Mammary epithelial cell (primary cell): ENCODE measurements at places on chromosomes 1 and 21. TPM values are rescaled to one million over a fixed set of nuclear protein-coding genes. Genes with fewer than 3 reads are reported as not detected.
A peak's percentile ranks its signal among the peaks of the same experiment; 100 is the strongest.

Gene FTCD
- not detected in 2 replicates for total RNA-seq

Gene MPC2
- total RNA-seq: 35.2 TPM

Gene THBS3
- 14.8 TPM for total RNA-seq

Gene LORICRIN
- not detected for total RNA-seq

Gene LCE1E
- not detected for total RNA-seq

Gene MTARC1
- total RNA-seq: 1.2 TPM

Gene PGBD5
- not detected in 2 replicates for total RNA-seq

Gene NR5A2
- not detected in 2 replicates for total RNA-seq

Gene ACTL8
- not detected for total RNA-seq

DNA sequence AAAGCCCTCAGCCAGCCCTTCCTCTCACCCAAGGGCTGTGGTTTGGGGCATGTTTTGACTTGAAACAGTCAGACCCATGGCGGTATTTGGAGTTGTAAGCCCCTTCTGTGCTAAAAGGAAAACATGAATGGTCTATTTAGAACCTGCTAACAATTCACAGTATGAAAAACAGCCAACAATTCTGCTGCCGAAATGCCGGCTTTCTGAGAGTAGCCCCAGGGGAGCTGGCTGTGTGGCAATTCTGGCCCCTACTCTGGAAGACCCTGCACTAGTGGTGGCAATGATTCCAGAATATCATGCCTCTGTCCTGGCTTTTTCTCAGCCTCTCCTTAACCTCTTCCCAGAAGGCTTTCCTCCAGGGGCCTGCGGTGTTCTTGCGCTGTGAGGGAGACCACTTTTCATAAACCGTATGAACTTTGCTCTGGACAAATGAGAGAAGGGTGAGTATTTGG lies 118.7 kb downstream of the EDEM3 start:
- DNase-seq: peak; percentile 48

DNA sequence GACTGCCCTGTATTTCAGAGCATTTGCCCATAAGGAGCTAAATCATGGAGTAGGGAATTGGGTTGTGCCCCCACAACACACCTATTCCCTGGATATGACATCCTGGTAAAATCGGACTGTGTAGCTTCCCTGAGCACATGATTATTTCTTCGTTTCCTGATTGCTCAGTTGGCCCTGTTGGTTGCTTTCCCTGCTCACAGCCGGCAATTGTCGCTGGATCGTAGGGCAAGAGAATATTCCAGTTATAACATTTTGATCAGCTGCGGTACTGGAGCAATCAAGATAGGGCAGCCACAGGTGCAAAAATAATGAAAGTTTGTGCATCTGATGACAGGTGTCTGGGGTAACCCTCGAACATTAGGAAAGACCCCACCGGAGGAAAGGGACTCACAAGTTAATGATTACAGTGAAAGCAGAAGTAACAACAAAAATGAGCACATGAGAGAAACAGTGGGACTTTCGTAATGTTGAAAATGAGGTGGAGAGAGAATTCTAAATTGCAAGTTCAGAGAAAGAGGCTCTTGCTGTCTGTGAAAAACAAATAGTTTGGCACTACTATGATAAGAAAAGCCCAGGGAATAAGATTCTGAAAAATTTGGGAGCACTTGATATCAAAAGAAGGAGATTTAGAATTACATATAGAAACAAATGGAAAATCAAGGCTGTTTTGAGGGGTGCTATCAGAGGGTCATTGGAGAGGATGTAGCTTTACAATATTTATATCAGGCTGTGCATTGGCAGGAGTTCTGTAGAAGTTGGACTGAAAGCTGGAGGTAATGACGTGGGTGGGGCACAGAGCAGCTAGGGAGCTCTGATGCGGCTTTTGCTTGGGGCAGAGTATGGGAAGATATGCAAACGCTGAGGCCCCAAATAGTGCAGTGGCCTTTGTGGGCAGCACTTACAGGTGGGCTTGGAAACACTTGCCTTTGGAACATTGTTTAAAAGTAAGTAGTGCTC lies at the start of gene MAB21L3:
Gene MAB21L3 (plus strand): TSS at position 833 of the 957 bp plus-strand sequence. CDS start 1,217 bp downstream, outside the sequence.
- no peak for DNase-seq

- no peak for DNase-seq
Observed at GRCh38 chr21:34302521-34302920, 61.3 kb upstream of the KCNE2 start.

GRCh38 chr1:27931759-27932158 lies 3.0 kb upstream of the SMPDL3B start:
- DNase-seq: no peak

DNA sequence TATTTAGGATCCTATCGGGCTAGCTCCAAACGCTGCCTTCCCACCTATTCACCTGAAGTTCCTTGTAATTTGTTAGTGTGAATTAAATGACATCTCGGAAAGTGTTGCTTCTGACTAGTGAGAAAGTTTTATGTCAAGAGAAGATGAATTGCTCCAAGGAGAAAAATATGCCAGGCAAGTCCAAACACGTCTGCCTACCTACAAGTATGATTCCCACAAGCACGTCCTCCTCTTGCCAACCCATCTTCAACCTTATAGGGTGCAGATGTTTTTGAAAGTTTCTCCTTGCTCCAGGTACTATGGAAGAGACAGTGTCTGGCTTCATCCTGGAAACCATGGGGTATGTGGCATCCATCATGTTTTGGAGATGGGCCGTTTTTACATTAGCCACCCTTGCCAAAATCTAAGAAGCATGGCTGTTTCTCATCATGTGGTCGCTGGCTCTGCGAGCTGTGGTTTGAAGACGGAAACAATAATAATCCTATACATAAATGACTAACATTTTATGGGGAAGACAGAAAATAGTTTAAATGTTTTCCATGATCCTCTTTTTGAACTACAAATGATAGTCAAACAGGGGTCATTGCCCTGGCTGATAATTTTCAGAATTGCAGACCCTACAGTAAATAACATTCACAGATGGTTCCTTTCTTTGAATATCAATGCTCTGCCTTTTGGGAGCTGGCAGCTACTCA lies 505.8 kb downstream of the SMYD3 start:
- DNase-seq: peak; percentile 84

DNA sequence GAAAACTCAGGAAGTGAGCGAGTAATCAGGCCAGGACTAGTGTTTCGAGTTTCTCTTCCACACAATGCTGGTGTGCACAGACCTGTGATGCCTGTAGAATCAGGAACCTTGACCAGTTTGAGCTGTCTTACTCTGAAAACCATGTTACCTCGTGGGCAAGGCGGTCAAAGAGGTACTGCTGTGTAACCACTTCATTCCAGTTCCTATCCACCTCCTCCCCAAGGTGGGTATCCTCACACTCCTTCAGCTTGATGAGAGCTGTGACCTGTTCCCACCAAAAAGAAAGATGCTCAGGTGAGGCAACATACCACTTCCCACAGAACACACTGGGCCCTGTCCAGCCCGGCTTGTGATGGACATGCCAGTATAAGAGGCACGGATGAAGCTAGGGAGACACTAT lies 88.1 kb downstream of the NRDC start:
- no peak for DNase-seq

GRCh38 chr1:63884486-63884885 lies 110.7 kb downstream of the ROR1 start:
- DNase-seq: no peak

DNA sequence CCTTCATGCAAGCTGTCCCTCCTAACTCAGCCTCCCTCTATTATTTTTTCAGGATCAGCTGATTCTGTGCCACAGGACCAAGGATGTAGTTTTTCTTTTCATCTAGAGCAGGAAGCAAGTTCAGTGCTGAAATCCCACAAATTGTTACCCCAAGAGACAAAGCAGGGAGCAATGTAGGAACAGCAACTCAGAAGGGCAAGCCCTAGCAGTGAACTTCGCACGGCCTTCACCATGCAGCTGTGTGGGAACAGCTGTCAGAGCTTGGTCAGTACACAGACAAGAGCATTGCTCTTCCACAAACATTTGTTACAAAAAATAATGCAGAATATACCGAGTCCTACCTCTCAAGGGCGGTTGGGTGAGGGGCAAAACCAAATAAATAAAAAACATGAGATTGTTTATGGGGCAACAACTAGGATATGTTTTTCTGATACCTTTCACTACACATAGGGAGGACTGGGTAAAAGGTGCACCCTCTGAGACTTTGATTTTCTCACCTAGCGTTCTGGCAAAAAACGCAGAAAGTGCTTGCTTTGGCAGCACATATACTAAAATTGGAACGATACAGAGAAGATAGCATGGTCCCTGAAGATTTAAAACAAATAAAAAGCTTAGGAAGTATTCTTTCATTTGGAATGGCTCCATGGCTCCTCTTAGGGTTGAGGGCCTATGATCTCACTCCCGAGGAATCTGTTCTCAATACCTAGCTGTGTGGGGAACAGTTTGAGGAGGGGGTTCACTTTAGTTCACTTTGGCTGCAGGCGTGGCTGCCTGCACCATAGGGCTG lies 37.1 kb upstream of the ANGPTL7 start:
- no peak for DNase-seq

DNA sequence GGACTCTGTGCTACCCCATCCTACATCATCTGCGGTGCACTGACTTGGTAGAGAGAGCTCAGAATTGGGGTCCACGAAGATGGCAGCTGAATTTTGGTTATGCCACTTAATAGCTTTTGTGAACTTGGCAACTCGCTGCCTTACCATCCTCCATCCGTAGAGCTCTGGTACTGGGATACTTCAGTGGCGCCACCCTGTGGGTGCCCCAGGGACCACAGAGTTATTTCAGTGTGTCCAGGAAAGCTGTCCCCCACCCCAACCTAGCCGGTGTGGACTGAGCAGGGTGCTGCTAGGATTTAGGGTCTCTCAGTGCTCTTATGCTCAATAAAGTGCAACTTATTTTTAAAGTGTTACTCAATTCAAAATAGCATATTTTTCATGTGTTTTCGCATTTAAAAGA lies 9.0 kb upstream of the USF1 start:
- no peak for DNase-seq

- no peak for DNase-seq
Observed at GRCh38 chr1:232980355-232980978, 30.1 kb downstream of the NTPCR start.

GRCh38 chr21:15293240-15293639 lies 228.4 kb upstream of the NRIP1 start:
- DNase-seq: peak; percentile 83

DNA sequence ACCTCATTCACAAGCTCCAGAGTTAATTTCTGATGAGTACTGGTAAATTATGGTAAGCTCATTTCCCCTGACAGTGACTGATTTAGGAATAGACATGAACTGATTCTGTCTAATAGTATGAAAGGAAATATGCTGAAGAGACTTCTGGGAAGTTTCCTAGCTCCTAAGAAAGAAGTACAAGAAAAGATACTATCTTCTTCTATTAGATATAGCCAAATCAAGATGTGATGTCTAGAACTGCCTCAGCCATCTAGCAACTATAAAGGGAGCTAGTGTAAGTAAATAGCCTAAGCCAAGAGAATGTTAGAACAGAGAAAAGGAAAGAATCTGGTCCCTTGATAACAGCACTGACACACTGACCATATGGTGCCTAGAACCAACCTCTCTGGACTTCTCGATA lies 10.7 kb upstream of the PHTF1 start:
- DNase-seq: no peak

DNA sequence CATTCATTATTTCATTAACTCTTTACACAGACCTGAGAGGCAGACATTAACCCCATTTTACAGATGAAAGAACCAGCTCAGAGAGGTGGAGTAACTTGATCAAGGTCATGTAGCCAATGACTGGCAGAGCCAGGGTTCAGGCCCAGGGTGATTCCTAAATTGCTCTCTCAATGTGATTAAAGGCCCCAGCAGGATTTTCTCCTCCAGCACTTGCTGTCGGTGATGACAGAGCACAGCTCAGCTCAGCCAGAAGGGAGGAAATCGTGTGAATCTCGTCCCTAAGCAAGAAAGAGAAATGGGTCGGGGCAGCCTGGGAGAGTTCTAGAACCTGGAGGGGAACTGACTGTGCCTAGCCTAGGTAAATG lies 19.5 kb upstream of the RNF19B start:
- no peak for DNase-seq

- DNase-seq: no peak
Observed at GRCh38 chr1:158494796-158495195, 22.8 kb downstream of the OR10R2 start.

- DNase-seq: no peak
Observed at GRCh38 chr1:169610858-169611257, 19.1 kb downstream of the SELP start.

- DNase-seq: no peak
Observed at GRCh38 chr1:81125672-81126071, 675.1 kb upstream of the ADGRL2 start.

DNA sequence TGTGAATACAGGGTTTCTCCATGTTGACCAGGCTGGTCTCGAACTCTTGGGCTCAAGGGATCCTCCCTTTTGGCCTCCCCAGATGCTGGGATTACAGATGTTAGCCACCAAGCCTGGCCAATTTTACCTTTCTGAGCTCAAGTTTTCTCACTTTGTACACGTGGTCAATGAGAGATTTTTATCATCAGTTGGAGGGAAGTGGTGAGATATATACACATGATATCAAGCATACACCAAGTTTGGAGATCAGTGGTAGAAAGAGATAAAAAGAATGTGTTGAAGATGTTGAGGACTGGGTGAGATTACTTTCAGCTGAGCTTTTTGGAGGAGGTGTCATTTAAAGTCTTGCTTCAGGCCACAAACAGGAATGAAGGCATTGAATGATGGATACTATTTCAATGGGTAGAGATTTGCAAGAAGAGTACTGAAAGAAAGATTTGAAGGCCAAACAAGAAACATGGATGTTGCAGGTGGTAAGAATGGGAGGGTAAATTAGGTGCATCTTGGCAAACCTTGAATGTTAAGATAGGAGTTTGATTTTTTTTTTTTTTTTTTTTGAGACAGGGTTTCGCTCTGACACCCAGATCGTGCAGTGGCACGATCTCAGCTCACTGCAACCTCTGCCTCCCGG lies 3.0 kb upstream of the SESN2 start:
- DNase-seq: no peak

DNA sequence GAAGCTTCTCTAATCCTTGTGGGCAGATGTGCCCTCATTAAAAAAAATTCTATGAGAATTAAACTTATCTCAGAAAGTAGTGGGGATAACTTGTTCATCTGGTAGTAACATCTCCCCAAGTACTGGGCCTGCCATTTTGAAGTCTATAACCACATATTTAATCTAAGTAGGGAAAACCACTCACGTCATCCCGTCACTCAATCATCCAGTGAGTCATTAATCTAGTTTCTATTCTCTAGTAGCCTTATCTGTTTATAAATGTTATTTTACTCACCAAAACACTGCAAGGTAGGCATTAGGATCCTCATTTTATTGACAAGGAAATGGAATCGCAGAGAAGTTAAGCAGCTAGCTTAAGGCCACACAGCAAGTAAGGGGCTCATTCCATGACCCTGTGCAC lies 221.9 kb downstream of the ATG4C start:
- no peak for DNase-seq

- no peak for DNase-seq
Observed at GRCh38 chr1:196531737-196532524, 76.3 kb downstream of the KCNT2 start.
